Stimulated activated CD8-positive, alpha-beta memory T cell treated with anti-CD3 and anti-CD28 coated beads, Interleukin-12 subunit alpha, Interleukin-12 subunit beta, amount 100 ng/mL, for 1 hour (primary cell): ENCODE measurements at places on chromosomes 11 and 22.

- no peak for DNase-seq
These were observed at the start of gene MLC1 for GRCh38 chr22:50085211-50085972. Gene MLC1 (minus strand): TSS chr22:50085426. CDS start chr22:50084902, 524 bp downstream.

- no peak for DNase-seq
These were observed 324.4 kb downstream of the BRD1 start for GRCh38 chr22:49503321-49503720.

- DNase-seq = no peak
These were observed 29.4 kb downstream of the MPPED1 start for GRCh38 chr22:43441216-43441615.

DNA sequence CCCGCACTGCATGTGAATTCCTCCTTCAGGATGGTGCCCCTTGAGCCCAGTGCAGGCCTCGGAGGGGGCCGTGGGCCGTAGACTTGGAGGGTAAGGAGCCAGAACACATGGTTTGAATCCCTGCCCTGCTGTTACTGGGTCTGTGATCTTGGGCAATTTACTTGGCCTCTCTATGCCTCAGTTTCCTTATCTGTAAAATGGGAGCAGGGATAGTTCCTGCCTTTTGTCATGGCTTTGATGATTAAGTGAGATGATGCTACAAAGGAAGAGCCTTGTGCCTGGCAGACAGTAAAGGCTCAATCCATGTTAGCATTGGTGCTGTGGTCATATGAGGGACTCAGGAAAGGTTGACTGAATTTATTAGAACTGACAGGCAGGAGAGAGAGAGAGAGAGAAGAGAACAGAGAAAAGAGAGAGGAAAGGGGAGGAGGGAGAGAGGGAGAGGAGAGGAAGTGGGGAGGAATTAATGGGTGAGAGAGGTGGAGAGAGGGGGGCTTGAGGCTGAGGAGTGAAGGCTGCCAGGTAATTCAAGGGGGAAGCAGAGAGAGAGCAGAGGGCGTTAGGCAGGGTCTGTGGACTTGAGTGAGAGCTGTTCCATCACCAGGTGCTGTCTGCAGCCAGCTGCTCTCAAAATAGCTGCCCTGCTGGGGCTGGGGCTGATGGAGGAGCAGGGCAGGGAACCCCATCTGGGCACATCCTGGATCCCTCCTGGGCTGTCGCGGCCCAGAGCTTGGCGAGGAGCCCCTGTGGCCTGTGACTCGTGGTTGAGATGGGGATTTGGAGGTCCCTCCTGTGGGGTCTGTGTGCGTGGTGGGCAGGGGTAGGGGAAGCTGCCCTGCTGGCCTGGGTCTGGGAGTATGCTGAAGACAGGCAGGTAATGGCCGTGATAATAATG lies 44.1 kb downstream of the MCM5 start:
- no peak for DNase-seq

DNA sequence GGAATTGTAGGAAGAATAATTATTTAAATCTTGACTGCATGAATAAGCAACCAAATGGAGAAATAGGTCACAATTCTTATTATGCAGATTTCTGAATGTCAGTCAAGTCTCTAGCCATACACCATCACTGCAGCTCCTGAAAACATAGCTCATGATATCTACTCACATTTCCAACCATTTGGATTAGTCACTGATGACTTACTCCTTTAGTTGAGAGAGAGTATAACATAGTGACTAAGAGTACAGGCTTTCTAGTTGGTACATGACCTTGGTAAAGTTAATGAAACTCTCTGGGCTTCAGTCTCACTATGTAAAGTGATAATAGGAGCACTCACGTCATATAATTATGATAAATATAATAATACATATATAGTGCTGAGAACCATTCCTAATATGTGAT lies 265.2 kb downstream of the KCNA4 start:
- DNase-seq = no peak

- no peak for DNase-seq
These were observed 1533.5 kb upstream of the RAG2 start for GRCh38 chr11:38131535-38131934.

DNA sequence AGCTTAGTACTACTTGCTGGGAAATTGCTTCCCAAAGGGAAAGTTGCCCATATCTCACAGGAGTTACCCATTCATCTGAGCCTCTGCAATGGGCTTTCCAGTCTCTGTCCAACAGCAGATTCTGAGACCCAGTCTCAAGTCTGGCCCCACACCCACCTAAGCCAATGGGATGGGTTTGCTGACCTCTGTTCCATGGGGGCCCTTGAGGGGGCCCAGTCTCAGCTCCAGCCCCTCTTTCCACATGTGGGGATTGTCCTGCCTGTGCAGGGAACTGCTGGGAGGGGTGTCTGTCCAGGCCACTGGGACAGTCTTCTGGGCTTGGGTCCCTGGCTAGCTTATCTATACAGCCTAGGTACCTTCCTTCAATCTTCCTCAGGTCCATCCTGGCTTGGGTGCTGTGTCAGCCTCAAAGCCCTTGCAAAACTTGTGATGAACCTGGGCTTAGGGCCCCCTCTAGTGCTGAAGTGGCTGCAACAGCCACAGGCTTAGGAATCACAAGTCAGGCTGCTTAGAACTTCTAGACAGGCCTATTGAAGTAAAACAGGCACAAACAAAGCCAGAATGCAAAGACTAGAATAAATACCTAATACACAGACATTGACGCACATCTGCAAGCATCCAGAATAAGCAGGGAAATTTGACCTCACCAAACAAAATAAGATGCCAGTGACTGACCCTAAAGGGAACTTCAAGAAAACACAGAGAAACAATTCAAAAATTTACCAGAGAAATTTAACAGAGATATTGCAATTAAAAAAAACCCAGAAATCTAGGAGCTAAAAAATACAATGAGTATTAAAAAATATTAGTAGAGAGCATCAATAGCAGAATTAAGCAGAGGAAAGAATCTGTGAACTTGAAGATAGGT lies 11.7 kb upstream of the PATL1 start:
- DNase-seq = peak; percentile 21

DNA sequence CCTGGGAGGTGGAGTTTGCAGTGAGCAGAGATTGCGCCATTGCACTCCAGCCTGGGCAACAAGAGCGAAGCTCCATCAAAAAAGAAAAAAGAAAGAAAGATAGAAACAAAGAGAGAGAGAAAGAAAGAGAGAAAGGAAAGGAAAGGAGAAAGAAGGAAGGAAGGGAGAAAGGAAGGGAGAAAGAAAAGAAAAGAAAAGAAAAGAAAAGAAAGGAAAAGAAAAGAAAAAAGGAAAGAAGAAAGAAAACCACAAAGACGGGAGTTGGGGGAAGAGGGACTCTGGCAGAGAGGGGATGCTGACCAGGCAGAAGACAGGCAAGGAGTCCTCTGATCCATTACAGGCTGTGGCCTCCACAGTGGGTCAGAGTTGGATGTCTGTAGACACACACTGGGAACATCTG lies 18.8 kb upstream of the SLCO2B1 start:
- no peak for DNase-seq

GRCh38 chr11:9320047-9320446 lies 5.7 kb upstream of the TMEM41B start:
- no peak for DNase-seq

DNA sequence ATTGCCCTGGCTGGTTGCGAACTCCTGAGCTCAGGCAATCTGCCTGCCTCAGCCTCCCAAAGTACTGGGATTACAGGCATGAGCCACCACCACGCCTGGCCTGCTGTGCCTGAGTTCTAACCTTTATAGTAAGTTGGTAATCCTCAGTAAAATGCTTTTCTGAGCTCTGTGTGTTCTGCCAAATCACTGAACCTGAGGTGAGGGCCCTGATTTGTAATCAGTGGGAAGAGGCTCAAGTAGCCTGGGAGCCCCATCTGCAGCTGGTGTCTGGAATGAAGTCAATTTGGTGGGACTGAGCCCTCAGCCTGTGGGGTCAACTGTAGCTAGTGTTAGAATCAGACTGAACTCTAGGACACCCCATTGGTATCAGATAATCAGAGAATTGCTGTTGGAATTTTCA lies 72.6 kb upstream of the PARVG start:
- DNase-seq = no peak

DNA sequence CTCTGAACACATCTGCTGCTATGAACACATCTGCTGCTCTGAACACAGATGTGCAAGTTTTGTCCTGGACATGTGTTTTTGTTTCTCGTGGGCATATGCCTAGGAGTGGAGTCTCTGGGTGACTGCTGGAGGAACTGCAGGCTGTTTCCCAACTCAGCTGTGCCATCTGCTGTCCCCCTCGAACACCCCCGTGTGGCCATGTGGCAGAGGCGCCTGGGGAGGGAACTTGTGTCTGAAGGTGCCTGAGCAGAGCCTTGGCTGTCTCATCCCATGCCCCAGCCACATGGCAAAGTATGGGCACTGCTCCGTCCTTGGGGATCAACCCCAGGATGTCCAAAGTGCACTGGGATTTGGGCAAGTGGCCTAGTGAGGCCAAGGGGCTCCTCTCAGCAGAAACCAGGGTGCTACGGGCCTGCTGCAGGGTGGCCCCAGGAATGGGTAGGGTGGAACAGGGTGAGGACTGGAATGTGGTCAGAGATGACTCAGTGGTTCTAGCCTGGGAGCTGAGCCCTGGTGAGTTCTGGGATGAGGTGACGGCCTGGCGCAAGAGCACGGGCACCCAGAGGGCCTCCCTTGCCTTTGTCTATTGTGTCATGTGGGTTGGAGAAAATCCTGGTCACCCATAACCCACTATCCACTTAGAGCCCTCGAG lies 14.7 kb downstream of the GATD1 start:
- no peak for DNase-seq

- DNase-seq = no peak
These were observed 8.6 kb upstream of the MIAT start for GRCh38 chr22:26648528-26649388.

GRCh38 chr11:105754260-105754659 lies 144.4 kb downstream of the GRIA4 start:
- DNase-seq = no peak
